Kasumi-1 (cell line): ENCODE measurements at places on chromosomes 3 and 15.

GRCh38 chr15:39591896-39592315 lies 11.0 kb downstream of the THBS1 start:
- no peak for DNase-seq

- no peak for DNase-seq
Observed at GRCh38 chr3:189165092-189165612, 6.6 kb upstream of the TPRG1 start.

- no peak for DNase-seq
Observed at GRCh38 chr3:58581328-58582091, 4.3 kb upstream of the FAM107A start.

DNA sequence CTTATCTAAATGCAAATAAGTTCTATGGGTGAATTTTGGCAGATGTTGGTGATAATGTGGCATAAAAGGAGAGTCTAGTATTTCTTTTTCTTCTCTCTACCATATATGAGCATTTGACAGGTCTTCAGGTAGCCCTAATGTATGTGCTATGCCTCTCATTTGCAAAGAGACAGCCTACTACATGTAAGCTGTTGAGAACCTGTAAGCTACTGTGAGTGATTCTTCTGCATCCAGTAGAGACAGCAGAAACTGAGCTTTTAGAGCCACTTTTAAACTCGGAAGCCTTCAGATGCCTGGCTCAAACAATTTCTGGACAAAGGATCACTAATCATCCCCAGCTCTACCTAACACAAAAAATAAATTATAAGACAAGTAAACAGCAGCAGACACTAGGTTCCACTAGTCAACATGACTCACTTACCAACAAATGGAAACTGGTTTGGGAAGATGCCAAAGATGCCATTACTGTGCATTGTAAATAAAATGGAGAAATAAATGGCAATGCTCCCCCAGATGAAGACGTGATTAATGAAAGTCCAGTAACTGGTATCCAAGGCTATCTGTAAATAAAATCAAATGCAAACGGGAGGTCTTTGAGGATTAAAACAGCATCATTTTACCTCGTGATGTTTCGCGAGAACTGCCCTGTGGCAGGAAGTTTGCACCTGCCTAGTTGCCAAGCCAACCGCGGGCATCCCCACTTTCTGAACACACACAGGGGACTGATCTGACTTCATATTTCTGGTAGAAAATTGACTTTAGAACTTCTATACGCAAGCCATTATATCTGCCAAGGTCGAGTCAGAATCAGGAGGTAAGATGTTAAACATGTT lies 245.3 kb downstream of the DTWD1 start:
- no peak for DNase-seq

- DNase-seq, result peak; percentile 42
Observed at GRCh38 chr3:143016321-143016972, 15.1 kb downstream of the U2SURP start.

- DNase-seq, result no peak
Observed at GRCh38 chr3:163561151-163561550, 1517.1 kb downstream of the SI start.

DNA sequence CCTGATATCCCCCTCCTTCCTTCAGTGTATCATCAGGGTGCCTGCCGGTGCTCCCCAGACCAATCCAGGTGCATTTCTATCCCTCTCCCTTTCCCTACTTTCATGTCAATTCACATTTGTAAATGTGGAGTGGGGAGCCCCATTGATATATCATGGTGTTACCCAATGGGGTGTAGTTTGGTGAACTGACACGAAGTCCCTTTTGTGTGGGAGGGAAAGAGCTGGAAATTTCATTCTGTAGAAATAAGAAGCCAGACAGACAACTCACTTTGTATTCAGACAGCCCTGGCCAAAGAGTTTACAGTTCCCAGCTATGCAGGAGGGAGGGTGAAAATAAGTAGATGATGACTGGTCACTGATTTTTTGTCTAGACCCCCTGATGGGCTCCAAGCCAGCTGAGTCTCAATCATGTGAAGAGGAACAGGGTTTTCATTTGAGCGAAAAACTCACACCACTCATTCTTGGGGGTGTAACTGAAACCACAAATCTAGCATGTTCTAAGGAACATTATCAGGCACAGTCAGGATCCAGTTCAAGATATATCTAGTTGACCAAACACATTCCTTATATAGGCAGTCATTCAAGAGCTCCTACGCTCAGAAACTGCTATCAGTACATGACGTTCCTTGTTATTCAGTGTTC lies 58.9 kb downstream of the LMCD1 start:
- no peak for DNase-seq

DNA sequence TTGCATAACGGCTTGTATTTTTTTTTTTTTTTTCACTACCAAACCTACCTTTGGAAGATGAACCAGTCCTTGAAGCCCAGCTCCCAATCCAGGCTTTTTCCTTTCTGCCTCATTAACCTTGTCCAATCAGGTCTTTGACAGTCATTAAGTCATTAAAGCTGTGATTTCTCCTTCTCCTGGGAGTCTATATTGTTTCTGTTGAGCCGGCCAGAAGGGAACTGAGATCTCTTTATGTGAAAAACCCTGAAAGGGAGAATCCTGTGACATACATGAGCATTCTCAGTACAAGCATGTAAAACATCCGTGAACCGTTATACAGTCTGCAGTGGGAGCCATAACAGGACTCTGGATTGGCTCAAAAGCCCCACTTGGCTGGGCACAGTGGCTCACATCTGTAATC lies 40.0 kb downstream of the ZNF589 start:
- DNase-seq, result no peak

DNA sequence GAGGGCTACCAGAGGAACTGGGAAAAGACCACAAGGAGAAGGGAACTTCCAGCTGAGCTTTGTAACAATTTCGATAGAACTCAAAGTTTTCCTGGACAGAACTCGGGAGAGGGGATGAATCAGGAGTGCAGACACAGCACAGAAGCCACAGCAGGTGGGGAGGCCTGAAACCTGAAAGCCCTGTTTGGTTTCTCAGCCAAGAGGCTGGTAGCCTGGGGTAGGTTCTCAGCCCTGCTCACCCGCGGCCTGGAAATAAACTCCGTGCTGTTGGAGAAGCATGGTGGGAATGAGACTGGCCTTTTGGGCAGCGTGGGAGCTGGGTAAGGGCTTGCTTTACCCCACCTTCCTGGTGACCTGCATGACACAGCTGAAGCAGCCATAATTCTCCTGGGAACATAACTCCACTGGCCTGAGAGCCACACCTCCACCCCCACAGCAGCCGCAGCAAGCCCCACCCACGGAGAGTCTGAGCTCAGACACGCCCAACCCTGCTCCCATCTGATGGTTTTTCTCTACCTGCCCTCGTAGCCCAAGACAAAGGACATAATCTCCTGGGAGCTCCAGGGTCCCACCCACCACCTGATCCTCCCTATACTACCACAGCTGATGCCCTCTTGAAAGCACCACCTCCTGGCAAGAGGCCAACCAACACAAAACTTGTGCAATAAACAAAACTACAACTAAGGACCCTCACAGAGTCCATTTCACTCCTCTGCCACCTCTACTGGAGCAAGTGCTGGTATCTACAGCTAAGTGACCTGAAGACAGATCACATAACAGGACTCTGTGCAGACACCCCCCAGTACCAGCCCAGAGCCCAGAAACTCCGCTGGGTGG lies 52.5 kb upstream of the CHRM5 start:
- DNase-seq, result no peak

- no peak for DNase-seq
Observed at GRCh38 chr3:122052968-122053367, 2.2 kb upstream of the CD86 start.
